Right renal pelvis (tissue), 4 donors: ENCODE measurements at places on chromosomes 5 and 9.

- no peak for DNase-seq
These were observed 194.4 kb downstream of the ARRDC3 start for GRCh38 chr5:91188755-91189154.

DNA sequence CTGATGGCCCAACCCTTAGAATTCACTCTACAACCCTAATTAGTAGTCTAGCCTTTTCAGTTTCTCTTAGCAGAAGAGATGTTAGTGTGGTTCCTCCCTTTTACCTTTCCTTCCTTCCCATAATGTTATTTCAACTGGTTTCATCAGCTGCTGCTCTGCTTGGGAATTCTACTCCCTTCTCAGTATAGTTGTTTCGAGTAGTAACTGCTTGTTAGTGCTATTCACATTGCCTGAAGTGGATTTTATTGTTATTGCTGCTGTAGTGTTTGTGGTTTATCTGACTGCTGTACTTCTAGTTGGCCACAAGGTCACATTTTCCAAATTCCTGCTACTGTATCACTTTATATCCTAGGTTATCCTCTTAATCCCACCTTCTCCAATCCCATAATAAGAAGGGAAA lies 29.7 kb downstream of the SMIM15 start:
- DNase-seq: no peak

DNA sequence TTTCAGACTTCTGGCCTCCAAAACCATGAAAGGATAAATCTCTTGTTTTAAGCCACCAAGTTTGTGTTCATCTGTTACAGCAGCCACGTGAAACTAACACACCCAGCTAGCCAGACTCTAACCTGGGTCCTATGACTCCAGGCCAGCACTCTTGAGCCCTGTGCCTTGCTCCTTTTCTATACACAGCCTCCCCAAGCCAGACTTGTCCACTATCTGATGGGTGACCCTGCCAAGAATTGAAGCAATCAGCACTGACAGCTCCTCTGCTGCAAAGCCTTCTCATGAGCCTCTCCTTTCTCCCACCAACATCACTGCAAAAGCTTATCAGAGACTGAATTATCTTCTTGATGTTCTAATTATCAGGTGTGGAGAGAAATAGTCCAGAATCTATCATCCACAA lies 41.4 kb downstream of the SIL1 start:
- DNase-seq: no peak

DNA sequence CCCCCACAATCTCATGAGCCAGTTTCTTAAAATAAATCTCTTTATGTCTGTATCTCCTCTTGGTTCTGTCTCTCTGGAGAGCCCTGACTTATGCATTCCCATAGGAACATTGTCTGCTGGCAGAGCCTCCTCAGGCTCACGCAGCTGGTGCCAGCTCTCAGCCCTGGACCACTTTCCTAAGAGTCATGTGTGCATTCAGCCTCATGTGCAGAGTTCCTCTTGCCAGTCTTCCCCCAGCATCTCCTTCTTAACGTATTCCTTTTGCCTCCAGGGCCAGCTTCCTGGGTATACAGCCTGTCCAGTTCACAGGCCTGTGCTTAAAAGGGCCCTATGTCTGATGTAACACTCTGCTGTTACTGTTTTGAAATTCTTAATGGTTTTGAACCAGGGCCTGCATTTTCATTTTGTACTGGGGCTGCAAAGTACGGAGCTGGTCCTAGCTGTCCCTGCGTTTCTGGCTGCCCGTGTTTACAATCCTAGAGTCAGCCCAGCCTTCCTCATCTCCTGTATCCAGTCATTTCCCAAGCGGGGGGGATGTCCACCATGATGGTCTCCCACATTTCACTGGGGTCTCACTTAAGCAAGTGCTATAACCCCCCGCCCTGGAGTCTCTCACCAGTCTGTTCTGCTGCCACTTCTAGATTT lies 18.1 kb downstream of the ANKRD33B start:
- DNase-seq: no peak

- no peak for DNase-seq
These were observed 473.5 kb downstream of the ACTL7B start for GRCh38 chr9:108382310-108382709.

DNA sequence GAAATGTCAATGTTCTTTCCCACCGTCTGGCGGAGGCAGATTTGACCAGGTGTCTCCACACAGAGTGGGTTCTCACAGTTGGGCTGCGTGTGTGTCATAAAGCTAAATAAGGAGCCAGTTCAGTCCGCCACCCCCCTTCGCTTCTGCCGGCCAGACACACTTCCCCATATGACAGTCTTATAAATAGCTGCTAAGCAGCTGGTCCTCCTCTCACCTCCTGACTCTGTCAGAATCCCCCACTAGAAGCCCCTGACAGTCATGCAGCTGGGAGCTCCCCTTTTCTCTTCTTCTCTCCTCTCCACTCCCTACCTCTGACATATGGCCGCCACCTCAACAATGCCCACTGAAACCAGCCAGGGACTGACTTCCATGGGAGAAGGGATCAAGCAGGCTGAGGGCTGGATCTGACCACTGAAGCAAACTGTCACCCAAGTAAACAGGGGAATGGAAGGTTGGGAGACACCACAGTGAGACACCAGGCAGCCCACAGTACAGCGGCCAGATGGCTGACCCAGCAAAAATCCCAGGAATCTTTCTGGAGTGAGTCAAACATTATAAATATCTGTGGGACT lies 141.9 kb upstream of the EFNA5 start:
- no peak for DNase-seq

GRCh38 chr9:135566552-135566951 lies 5.0 kb downstream of the PAEP start:
- no peak for DNase-seq

DNA sequence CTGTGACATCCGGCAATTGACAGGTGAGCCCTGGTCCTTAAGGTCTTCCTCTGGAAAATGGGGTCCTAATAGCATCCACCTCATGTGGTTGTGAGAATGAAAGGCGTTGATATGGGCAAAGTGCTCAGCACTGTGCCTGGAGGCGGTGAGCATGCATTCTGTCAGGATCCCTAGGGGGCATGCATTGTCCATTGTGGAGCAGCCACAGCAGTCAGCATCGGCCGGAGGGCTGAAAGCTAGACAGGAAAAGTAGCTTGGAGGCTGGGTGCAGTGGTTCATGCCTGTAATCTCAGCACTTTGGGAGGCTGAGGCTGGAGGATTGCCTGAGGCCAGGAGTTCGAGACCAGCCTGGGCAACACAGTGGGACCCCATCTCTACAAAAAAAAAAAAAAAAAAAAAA lies 122.2 kb downstream of the LHX2 start:
- no peak for DNase-seq

- DNase-seq: no peak
These were observed 4.8 kb upstream of the HAND1 start for GRCh38 chr5:154482528-154483449.
